ENCODE measurements at places on chromosomes 2 and 18. TPM values are rescaled to one million over a fixed set of nuclear protein-coding genes. Genes with fewer than 3 reads are reported as not detected.

DNA sequence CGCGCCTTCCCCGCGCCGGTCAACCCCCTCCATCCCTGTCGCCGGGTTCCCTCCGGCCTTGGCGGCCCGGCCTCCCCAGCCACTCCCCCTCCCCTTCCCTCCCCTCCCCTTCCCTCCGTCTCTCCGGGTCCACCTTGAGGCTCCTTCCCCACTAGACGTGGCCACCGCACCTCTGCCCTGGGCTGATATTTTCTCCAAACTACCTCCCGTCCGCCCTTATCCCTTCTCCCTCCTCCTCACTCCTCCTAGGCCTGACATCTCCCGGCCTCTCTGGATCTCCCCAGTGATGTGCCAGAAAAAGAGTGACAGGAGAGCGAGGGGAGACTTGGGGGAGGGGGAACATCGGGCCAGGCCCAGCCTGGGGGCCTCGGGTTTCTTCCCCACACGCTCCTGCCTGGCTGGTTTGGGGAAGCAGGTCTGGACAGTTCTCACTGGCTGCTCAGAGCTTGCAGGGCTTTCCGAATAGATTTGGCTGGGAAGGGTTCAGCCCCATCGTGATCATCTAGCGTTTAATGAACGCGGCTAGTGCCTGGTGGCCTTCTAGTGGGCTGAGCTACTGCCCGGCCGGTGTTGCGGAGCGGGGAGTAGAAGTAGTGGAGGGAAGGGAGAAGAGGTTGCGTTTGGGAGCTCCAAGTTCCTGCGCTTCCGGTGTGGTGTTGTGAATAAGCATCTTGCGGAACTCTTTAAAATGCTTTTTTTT, 641 bp downstream of the MAPRE3 start:
- no peaks in the 10 kb centered on the region for H3K27me3 ChIP-seq
- no peaks in the 10 kb centered on the region for H3K36me3 ChIP-seq

DNA sequence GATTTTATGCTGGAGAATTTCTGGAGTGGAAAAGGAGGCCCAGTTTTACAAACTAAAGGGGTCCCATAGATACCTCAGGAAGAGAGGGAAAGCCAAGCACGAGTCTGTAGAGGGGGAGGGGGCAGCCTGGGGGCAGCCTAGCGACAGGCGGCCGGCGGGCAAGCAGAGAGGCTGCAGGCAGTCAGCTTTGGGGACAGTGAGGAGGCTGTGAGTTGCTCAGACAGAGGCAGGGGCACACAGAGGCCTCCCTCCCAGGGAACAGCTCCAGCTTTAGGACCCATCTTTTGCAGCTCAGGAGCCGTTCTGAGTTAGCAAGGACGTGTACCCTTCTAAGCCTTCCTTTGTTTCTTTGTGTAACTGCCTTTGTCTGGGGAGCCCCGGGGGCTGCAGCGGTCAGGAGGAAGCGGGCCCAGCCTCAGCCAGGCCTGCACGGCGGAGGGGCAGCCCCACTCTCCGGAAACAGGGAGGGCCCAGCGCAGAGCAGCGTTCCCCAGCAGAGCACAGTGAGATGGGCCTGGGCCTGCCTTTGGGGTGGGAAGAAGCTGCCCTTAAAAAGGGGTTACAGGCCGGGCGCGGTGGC, 41.1 kb upstream of the RALBP1 start:
- DNase-seq: no peak
- H3K27ac ChIP-seq: no peak overlapping the region
- no peaks in the 10 kb centered on the region for H3K4me1 ChIP-seq

GRCh38 chr2:168490015-168490874, 34.2 kb downstream of the CERS6 start:
- no peak for DNase-seq
- H3K4me1 ChIP-seq: no peaks in the 10 kb centered on the region
- H3K36me3 ChIP-seq: no peaks in the 10 kb centered on the region
- no peak overlapping the region for H3K4me3 ChIP-seq
- H3K27me3 ChIP-seq: no peaks in the 10 kb centered on the region

DNA sequence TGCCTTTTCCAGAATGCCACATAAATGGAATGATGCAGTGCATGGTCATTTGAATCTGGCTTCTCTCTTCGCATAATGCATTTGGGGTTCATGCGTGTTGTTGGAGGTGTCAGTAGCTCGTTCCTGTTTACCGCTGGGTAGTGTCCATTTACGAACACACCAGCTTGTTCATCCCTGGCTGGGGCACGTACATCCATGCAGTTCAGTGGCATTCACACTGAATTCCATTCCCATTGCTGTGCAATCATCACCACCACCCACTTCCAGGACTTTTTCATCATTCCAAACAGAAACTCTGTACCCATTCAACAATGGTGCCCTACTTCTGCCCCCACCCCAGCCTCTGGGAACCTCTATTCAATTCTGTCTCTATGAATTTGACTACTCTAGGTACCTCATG, 14.7 kb upstream of the CIDEA start:
- H3K27me3 ChIP-seq: no peaks in the 10 kb centered on the region
- no peaks in the 10 kb centered on the region for H3K4me1 ChIP-seq
- no peak for DNase-seq
- H3K36me3 ChIP-seq: no peaks in the 10 kb centered on the region
- no peak overlapping the region for H3K27ac ChIP-seq

SULT1C4 gene
- 14.1 TPM for total RNA-seq

ASB1 gene
- 40.5 TPM for total RNA-seq

GRCh38 chr2:101080211-101081068, 70.7 kb downstream of the TBC1D8 start:
- no peak for DNase-seq
- H3K4me3 ChIP-seq: no peak overlapping the region
- no peaks in the 10 kb centered on the region for H3K27me3 ChIP-seq
- peaks cover 8% of the 10 kb centered on the region for H3K4me1 ChIP-seq

- no peak overlapping the region for H3K4me3 ChIP-seq
- no peaks in the 10 kb centered on the region for H3K4me1 ChIP-seq
- H3K36me3 ChIP-seq: no peaks in the 10 kb centered on the region
Measured at GRCh38 chr2:83470928-83471327, 988.2 kb downstream of the SUCLG1 start.

MYOM1 gene
- total RNA-seq: 3.1 TPM

DNA sequence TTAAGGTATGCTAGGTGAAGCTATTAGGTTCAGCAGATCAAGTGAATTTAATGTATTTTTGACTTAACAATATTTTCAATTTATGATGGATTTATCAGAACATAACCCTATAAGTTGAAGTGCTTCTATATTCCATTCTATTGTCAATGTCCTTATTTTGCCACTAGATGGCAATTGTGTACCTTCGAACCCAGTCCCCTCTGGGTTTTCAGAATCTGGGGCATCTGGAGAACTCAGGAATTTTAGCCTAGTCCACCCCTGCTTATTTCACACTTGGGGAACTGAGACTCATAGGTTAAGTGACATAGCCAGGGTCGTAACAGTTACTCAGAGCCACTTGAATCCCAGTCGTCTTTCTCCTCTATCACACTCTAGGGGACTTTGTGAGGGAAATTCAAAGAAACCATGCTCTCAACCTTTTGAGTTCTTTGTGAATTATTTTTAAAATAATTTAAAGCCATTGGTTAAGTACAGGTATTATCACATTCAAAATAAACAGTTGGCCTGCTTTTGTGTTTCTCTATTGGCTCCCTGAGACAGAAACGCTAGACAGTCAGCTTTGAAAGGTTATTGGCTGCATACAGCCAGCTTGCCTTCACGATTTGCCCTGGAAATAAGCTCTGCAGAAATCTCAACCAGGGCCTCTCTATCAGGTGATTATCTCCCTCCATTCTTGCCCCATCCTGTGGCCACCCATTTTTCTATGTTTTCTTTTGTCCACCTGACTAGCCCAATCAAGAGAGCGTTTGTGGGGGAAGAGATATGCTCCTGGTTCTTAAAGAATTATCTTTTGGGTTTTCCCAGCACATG, 145.0 kb downstream of the TTC27 start:
- peak overlapping the region; percentile 4 for H3K27ac ChIP-seq
- H3K27me3 ChIP-seq: no peaks in the 10 kb centered on the region
- no peaks in the 10 kb centered on the region for H3K36me3 ChIP-seq
- DNase-seq: no peak

GRCh38 chr2:186515376-186515775, 29.3 kb downstream of the ZC3H15 start:
- no peak overlapping the region for H3K4me3 ChIP-seq
- no peaks in the 10 kb centered on the region for H3K36me3 ChIP-seq

GRCh38 chr2:210503001-210503623, 26.6 kb upstream of the LANCL1 start:
- H3K4me1 ChIP-seq: no peaks in the 10 kb centered on the region
- H3K27ac ChIP-seq: no peak overlapping the region
- H3K36me3 ChIP-seq: no peaks in the 10 kb centered on the region

CFC1 gene
- not detected for total RNA-seq

DNA sequence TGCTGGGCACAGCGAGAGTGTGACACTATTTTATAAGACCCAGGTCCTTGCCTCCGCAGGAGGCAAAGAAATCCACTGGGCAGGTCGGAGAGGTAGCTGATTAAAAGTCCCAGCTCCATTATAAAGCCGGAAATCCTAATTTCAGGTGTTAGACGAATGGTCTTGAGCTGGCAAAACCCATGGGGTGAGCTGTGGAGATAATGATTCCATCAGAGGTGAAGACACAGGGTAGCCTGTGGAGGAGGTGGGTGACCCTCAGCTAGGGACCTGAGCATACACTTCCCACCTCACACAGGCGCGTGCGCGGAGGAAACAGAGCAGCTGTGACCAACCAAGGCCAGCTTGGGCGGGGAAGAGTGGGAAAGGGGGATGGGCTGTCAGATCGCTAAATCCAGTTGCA, 201.7 kb upstream of the CXCR4 start:
- no peaks in the 10 kb centered on the region for H3K27me3 ChIP-seq
- no peak for DNase-seq
- H3K27ac ChIP-seq: no peak overlapping the region
- H3K4me3 ChIP-seq: no peak overlapping the region

DNA sequence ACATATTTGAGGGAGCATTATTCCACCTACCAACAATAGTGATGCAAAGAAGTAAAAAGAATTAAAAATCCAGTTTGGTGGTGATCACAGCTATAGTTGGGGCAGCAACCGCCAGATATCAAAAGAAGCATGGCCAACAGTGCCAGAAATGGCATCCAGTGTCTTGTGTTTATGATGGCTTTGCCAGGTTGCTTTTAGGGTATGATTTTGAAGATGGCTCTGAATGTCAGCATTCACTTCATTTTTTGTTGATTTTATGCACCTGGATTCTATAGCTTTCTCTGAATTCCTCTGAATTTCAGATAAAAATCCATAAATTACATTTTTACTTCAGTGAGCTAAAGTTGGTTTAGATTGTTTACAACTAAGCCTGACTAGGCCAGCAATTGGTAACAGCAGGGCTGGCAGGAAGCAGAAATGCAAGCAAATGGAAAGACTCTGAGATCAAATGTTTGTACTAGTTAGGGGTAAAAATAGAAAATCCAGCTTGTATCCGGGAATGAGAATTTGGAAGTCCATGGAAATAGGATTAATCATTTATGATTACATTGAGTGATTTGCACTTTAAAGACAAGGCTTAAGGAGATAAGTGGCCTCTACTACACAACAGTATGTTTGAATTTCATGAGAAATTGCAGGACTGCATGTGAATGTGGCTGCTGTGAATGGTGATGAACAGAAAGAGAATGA, 40.4 kb downstream of the COL3A1 start:
- no peaks in the 10 kb centered on the region for H3K27me3 ChIP-seq
- H3K36me3 ChIP-seq: no peaks in the 10 kb centered on the region
- DNase-seq: no peak
- H3K4me1 ChIP-seq: no peaks in the 10 kb centered on the region
- peak overlapping the region; percentile 39 for H3K27ac ChIP-seq

GRCh38 chr2:10278029-10278762, 24.5 kb upstream of the HPCAL1 start:
- DNase-seq: peak; percentile 83
- H3K4me1 ChIP-seq: no peaks in the 10 kb centered on the region
- H3K27me3 ChIP-seq: no peaks in the 10 kb centered on the region
- H3K27ac ChIP-seq: peak overlapping the region; percentile 84
- no peaks in the 10 kb centered on the region for H3K36me3 ChIP-seq

DNA sequence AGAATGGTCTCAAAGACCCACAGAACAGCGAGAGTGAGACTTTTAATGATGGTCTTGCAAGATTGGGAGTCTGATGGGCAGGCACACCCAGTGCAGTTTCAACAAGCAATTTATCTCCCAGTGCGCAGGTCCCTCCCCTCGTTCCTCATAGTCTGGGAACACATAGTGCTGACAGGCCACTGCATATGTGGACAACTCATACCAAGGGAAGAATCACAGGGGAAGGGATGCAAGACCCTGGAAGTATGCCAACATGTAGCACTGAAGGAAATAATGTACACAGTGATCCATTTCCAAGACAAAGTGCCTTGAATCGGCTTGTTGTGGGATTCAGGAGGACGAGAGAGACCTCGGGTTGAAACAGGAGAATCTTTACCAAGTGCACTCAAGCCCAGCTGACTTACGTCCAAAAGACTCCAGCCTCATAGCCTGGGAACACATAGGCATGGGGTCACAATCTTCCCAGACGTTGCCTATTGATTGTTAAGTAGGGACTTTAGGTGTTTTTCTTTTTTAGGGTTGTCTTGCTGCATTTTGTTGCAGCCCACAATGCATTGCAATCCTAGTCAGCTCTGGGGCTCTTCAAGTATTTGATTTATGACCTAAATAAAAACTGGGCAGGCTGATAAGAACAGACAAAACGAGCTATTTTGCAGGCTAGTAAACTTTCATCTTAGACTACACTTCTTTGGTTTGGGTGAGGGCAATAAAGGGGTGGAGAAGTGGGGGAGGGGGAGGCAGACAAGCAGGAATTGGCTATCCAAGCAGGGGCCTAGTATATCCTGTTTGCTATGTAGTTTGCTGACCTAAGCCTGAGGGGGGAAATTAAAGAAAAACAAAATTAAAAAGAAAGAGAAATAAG, 24.7 kb upstream of the SERPINB5 start:
- peak overlapping the region; percentile 77 for H3K27ac ChIP-seq
- no peaks in the 10 kb centered on the region for H3K36me3 ChIP-seq
- no peaks in the 10 kb centered on the region for H3K27me3 ChIP-seq

DNA sequence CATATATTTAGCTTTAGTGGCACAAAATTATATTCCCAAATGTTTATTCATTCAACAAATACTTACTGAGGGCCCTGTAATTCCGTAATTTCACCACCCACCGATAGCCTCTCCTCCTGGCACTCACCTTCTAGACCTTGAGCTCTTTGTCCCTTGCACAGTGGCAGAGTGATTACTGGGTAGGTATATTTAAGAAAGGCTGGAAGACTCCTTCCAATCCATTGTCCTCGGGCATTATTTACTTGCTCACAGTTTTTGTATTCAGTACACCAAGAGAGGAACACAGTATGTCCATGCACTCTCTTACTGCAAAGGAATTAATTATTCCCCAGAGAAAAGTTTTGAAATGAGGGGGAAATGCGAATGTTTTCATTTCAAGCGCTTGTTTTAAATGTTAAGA, 1.1 kb upstream of the CDCA7 start:
- H3K27ac ChIP-seq: no peak overlapping the region
- H3K27me3 ChIP-seq: peaks cover 16% of the 10 kb centered on the region
- no peaks in the 10 kb centered on the region for H3K4me1 ChIP-seq
- no peak overlapping the region for H3K4me3 ChIP-seq

DNA sequence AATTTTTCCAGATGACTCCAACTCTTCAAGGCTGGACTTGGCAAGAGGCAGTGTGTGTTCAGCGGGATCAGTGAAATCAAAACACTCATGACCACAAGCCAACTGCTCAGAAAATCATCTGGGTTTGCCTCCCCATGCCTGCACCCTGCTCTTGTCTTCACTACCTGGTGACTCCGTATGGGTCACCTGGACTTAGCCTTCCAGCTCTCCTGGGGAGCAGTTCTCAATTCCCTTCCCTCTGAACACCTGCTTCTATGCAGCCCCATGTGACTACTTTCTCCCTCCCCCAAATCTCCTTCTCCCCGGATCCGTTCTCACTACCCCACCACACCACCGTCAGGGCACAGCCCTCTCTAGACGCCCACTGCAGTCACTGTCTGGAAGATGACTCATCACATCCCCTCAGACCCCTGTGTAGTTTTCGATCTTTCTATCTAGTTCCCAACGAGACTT, 130.2 kb upstream of the ID2 start:
- H3K27me3 ChIP-seq: no peaks in the 10 kb centered on the region
- no peaks in the 10 kb centered on the region for H3K36me3 ChIP-seq
- peak; percentile 1 for DNase-seq

Measured in uterus (tissue), 4 donors.